T-helper 2 cell (primary cell): ENCODE measurements at places on chromosomes 4 and X.
A peak's percentile ranks its signal among the peaks of the same experiment; 100 is the strongest.

DNA sequence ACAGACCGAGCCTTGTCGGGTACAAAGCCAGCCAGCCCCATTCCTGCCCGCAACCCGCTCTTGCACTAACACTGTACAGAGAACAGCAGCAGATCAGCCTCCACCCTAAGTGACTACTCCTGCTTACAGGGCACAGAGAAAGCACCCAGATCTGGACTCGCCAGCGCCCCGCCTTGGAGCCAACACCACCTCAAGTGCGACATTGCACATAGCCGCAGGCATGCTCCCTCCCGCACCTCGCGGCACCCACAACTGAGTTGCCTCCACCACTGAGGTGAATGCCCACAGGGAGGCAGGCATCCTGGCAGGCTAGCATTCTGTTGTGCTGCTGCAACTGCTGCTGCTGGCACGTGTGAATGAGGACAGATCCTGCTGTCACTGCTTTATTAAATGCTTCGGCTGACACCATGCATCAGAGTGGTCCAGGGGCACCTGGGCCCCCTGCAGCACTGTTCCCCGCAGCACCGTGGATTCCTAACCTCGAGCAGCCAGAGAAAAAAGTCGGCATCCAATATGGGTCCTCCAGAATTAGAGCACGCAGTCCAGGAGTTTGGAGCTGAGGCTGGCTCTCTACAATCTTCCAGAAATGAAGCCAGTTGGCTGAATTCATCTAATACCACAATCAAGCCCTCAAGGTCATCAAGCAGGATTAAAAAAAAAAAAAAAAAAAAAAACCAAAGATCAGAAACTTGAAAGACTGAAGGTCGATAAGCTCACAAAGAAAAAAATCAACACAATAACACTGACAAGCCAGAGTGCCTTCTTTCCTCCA, 352.9 kb downstream of the GASK1B start:
- DNase-seq: no peak

DNA sequence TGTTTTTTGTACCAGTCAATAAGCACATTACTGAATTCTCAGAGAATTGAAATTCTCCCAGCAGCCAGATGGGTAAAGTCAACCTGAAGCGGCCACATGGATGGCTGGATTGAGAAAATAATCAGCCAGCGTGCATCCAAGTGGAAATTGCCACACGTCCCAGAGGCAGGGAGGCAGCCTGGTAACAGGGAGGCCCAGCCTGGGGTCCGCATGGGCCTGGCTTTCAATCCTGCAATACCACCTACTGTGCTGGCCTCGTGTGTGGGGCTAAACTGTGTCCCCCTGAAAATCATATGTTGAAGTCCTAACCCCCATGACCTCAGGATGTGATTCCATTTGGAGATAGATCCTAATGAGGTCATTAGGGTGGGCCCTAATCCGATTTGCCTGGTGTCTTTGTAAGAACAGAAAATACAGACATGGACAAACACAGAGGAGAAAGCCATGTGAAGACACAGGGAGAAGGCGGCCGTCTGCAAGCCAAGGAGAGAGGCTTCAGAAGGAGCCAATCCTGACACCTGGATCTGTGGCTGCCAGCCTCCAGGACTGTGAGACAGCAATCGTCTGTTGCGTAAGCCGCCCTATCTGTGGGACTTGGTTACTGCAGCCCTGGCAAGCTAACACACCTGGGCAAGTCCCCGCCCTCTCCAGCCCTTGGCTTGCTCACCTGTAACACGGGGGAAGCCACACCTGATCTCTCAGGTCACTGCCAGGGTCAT, 90.3 kb downstream of the JAKMIP1 start:
- no peak for DNase-seq

GRCh38 chrX:25536307-25536970, 520.7 kb upstream of the ARX start:
- no peak for DNase-seq

DNA sequence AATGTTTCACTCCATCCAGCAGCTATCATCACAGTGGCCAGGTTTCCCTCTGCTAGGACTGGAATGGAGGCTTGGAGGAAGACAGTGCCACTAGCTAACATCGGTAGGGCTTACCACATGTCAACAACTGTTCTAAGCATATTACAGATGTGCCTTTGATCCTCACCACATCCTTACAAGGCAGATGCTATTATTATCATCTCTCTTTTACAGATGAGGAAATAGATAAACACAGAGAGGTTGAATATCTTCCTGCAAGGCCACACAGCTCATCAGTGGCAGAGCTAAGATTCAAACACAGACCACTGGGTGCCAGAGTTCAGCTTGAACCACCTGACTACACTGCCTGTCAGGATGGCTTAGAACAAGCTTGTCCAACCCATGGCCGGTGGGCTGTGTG, 47.4 kb downstream of the MAMLD1 start:
- peak; percentile 86 for DNase-seq

- DNase-seq: no peak
Measured at GRCh38 chr4:139145552-139145932, 31.5 kb downstream of the ELF2 start.

- DNase-seq: no peak
Measured at GRCh38 chr4:10079256-10079655, 37.3 kb downstream of the WDR1 start.

GRCh38 chr4:116636917-116637316, 448.5 kb downstream of the TRAM1L1 start:
- no peak for DNase-seq

GRCh38 chr4:82508011-82508410, 53.8 kb downstream of the TMEM150C start:
- DNase-seq: no peak
